Gastrocnemius medialis (tissue), 4 donors: ENCODE measurements at places on chromosomes 1 and 21. TPM values are rescaled to one million over a fixed set of nuclear protein-coding genes. Genes with fewer than 3 reads are reported as not detected.

The BCAR3 gene
- total RNA-seq, result 25.0 TPM

DNA sequence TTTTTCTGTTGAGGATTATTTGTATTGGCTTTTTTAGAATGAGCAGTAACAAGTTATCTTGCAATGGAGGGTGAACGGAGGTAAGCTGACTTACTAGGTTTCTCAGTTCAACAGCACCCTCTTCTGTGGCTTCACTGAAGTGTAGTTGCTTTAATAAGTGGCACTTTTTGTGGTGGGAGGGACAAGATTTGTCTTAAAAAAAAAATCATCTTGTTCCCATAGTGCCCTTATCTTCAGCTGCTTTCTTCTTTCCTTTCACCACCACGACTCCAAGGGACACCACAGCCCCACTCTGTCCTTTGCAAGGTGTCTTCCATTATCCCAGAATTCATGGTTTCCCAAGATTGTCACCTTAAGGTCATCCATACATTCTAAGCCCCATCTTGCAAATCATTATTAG lies 92.9 kb downstream of the PIGK start:
- DNase-seq, result no peak

DNA sequence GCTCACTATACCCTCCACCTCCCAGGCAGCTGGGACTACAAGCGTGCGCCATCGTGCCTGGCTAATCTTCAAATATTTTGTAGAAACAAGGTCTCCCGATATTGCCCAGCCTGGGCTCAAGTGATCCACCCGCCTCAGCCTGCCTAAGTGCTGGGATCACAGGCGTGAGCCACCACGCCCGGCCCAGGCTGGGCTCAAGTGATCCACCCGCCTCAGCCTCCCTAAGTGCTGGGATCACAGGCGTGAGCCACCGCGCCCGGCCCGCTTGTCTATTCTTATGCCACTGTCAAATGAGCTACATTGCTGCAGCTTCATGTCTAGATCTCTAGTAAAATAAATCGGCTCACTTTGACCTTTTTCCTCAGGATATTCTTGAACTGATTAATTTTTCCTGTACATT lies 107.7 kb upstream of the COL6A1 start:
- no peak for DNase-seq

- DNase-seq, result no peak
Measured at GRCh38 chr1:182428043-182428442, 21.9 kb upstream of the RGSL1 start.

- DNase-seq, result no peak
Measured at GRCh38 chr1:162009501-162010174, 14.0 kb downstream of the OLFML2B start.
